ENCODE measurements at places on chromosomes 5 and 9. TPM values are rescaled to one million over a fixed set of nuclear protein-coding genes. Genes with fewer than 3 reads are reported as not detected.

GRCh38 chr9:15307523-15307841 lies 466 bp upstream of the TTC39B start:
- DNase-seq: no peak

GRCh38 chr9:93085676-93086075 lies 10.3 kb upstream of the CARD19 start:
- no peak for DNase-seq

GRCh38 chr5:56088967-56089829 lies 94.4 kb upstream of the IL6ST start:
- DNase-seq: peak; percentile 75

- no peak for DNase-seq
Observed at GRCh38 chr5:10420932-10421331, 20.7 kb upstream of the ROPN1L start.

- DNase-seq: no peak
Observed at GRCh38 chr9:114627553-114627952, 16.5 kb downstream of the TMEM268 start.

GRCh38 chr5:168874713-168875380 lies 295.7 kb upstream of the PANK3 start:
- DNase-seq: peak; percentile 8

GRCh38 chr5:135053278-135053677 lies 19.2 kb upstream of the PITX1 start:
- DNase-seq: no peak

GRCh38 chr5:1875281-1875842 lies 7.4 kb downstream of the IRX4 start:
- DNase-seq: no peak

DNA sequence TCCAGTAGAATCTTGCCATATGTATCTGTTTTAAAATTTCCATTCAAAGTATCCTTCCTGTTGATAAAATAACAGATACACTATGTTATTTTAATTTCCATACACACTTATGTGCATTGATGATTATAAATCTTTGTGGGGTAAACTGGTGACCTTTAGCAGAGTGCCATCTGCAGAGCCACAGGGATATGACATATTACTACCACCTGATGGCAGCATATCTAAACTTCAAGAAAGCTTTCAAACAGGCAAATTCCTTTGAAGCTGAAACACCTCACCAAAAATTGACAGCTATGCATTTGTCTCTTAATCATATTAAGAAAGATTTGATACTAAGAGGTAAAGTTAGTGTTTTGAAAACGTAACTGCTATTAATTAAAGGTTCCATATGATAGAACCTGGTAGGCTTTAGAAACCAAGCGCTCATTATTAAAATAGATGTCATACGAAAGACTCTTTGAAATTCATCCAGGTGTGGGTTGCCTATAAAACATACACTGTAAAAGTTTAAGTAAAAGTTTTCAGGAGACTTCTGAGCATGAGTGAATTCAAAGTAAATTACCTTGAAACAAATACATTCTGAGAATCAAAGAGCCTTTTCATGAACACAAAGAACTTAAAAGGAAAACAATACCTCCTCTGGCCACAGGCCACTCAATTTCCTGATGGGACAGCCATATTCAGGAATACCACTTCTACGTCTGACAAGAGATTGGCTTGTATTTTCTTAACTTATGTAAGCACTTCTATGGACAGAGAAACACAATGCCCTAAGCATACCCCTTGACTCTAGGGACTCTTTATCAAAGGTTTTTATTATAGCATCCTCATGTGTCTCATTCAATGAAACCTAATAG lies 93.3 kb downstream of the KIAA0825 start:
- DNase-seq: peak; percentile 32

DNA sequence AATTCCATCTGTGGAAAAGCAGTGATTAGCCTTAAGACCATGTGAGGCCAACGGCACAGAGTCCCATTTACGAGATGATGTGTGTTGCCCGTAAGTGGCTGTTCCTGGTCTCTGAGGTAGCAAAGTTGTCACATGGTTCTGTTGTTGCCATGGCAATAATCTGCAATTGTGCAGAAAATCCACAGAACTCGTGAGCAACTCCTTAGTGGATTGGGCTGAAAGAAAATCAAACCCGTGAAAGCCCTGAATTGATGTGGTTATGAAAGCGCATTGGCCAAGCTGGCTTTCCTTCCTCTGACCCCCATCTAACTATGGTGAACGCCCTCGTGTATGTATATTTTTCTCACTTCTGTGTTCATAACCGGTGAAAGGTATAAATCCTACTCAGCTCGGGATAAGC lies 614.7 kb downstream of the EBF1 start:
- no peak for DNase-seq

- DNase-seq: no peak
Observed at GRCh38 chr5:119651486-119651885, 22.1 kb downstream of the FAM170A start.

DNA sequence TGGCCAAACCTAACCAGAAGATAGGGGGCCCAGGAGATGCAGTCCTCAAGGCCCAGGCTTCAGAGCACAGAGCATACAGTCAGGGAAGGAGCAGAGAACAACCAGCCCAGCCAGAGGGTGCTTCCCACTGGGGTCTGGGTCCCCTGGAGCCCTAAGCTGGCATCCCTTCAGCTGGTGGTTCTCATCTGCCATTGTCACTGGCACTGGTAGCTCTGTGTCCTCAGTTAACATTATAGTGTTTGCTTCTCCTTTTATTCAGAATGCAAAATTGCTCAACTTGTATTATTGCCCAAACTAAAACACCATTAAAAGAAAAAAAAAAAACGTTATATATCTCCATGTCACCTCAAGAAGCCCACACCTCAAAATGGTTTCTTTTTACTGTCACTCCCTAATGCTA lies 219.2 kb downstream of the ENC1 start:
- DNase-seq: no peak

- peak; percentile 25 for DNase-seq
Observed at GRCh38 chr5:137752905-137753690, 1.1 kb downstream of the HNRNPA0 start.

- DNase-seq: no peak
Observed at GRCh38 chr5:14435481-14435880, 146.1 kb upstream of the OTULINL start.

DNA sequence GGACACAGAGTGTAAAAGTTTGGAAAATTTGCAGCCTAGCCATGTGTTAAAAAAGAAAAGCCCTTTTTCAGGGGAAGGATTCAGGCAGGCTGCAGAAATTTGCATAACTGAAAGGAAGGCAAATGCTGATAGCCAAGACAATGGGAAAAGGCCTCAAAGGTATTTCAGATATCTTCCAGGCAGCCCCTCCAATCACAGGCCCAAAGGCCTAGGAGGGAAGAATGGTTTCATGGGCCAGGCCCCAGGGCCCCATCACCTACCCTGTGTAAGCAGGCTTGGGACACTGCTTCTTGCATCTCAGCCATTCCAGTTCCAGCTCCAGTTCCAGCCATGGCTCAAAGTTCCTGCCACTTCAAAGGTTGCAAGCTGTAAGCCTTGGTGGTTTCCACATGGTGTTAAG lies 4.8 kb downstream of the S100Z start:
- no peak for DNase-seq

DNA sequence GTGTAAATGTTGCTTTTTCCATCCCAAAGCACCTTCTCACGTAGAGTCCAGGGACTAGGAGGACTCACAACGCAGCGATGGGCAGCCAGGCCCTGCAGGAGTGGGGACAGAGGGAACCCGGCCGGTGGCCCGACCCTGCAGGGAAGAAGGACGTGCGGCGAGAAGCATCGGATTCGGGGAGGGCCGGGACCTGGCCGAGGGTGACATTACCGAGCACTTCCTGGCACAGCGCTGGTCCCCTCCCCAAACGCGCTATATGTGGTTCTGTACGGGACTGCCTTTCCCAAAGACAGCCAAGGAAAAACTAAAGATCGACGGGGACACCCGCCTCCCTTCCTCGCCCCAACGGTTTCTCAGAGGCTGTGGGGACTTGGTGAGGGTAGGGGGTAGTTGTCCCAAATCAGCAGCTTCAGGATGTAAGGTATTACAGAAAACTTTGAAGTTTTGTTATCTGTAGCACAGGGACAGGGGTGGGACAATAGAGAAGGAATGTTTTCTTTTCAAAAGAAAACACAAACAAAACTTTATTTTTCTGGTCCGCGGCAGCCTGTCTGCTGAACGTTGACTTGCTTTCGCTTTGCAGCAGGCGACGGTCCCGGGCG lies 887 bp upstream of the MAP3K1 start:
- no peak for DNase-seq

DNA sequence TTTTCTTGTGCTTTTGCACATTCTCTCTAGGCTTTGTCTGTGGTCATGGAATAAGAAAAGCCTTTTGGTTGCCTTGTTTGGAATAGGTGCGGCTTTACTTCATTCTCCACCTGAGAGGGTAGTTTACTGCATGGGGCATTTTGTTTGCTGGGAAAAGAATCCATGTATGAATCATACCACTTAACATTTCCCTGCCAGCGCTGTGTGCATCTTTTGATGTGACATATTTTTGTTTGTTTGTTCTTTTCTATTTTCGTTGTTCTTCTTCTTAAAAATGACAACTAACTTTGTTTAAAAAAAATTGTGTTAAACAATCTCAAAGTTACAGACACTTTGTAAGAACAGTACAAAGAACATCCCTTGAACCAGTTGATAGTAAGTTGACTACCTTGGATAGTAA lies 113.2 kb downstream of the GCNT1 start:
- DNase-seq: no peak

DNA sequence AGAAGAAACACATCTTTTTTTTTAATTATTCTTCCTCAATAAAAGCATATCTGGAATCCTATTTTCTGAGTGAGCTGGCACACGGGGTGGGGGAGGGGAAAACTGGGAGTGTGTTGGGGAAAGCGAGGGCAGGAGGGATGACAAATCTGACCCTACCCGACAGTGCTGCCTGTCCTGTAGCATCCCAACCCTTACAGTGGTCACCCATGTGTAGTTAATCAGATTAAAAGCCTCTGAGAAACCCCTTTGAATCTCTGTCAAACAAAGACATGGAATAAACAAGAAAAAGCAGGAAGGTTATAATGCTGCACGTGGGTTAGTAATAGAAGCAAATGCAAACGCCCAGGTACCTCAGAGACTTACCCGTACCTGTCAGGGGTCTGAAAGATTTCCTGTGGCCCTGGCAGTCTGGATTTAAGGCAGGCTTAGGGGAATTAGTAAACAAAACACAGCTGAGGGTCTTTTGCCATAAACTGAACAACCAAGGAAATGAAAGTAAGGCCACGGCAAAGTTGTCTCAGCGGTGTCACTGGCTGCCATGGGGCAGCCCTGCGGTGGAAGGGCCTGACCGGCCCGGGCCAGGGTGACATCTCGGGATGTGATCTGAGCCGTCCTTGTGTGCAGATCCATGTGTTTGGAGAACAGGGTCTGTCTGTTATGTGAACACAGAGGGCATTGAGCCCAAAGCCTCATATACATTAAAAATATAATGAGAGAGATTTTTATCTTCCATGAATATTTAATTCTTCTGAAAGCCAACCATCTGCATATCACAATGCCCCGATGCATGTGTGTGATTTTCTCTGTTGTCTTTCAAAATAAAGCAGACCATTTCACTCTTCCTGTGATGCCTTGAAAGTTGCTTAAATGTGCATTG lies 308.2 kb downstream of the ZNF608 start:
- DNase-seq: no peak

GRCh38 chr9:517993-518392 lies 303.3 kb downstream of the DOCK8 start:
- no peak for DNase-seq

- DNase-seq: peak; percentile 56
Observed at GRCh38 chr9:87684627-87685219, 41.2 kb upstream of the CTSL start.

GRCh38 chr5:151243564-151243963 lies 9.4 kb upstream of the GM2A start:
- DNase-seq: no peak

The ANKRD18A gene
- 0.10 TPM for total RNA-seq

The CDH18 gene
- total RNA-seq: 5.3 TPM

The PCDHB14 gene
- total RNA-seq: 17.6 TPM

The BSPRY gene
- not detected for total RNA-seq

The C1QTNF3 gene
- not detected for total RNA-seq

The MYMK gene
- total RNA-seq: not detected

The SCGB3A2 gene
- total RNA-seq: not detected

The C7 gene
- not detected for total RNA-seq

The IFNA13 gene
- total RNA-seq: not detected

The ZNF618 gene
- 3.4 TPM for total RNA-seq

All from A172 (cell line).